ENCODE measurements at places on chromosomes 6 and 20.
A peak's percentile ranks its signal among the peaks of the same experiment; 100 is the strongest.

- no peak for DNase-seq
These were observed 20.9 kb downstream of the FARS2 start for GRCh38 chr6:5282191-5282623.

DNA sequence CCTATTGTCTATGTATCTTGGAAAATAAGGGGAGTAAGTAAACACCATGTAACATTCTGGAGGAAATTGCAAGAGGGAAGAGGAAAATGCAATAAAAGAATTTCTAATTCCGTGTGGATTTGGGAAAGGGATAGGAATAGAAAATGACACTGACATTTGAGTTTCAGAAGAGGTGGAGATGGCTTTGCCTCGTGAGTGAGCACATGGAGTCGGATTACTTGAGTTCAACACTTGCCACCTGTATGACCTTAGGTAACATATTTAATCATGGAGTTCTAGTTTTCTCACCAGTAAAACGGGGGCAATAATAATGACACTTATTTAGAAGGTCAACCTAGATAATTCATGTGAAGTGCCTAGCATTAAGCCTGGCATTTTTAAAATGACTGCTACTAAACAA lies 10.8 kb upstream of the PBOV1 start:
- DNase-seq: no peak

DNA sequence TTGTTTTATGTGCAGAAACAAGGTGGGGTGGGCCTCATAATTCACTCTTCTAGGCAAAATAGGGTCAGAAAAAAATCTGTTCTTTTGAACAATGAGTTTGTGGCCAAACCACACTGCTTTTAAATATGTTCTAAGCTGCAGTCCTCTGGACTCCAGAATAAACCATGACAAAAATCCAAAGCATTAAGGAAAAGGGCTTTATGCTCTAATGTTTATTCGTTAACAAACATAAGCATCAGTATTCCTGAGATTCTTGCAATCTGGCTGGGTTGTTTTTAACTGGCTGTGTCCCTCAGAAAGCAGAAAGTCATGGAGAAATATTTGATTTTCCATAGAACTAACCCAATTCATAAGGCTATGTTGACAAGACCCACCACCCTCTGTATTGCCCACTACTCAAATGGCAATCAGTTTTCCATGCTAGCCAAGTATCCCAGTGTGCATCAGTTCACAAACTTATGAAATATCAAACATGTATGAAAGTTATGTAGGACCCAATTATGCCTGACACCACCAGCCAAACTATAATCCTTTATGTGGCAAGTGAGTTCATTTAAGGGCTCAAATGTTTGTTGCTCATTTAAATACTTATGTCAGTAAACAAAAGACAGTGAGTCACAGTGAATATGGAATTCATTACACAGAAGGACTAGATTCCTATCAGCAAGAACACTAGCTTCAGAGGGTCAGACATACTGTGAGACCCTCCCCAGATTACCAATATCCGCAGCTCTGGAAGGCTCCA lies 45.1 kb downstream of the PKHD1 start:
- DNase-seq: no peak

DNA sequence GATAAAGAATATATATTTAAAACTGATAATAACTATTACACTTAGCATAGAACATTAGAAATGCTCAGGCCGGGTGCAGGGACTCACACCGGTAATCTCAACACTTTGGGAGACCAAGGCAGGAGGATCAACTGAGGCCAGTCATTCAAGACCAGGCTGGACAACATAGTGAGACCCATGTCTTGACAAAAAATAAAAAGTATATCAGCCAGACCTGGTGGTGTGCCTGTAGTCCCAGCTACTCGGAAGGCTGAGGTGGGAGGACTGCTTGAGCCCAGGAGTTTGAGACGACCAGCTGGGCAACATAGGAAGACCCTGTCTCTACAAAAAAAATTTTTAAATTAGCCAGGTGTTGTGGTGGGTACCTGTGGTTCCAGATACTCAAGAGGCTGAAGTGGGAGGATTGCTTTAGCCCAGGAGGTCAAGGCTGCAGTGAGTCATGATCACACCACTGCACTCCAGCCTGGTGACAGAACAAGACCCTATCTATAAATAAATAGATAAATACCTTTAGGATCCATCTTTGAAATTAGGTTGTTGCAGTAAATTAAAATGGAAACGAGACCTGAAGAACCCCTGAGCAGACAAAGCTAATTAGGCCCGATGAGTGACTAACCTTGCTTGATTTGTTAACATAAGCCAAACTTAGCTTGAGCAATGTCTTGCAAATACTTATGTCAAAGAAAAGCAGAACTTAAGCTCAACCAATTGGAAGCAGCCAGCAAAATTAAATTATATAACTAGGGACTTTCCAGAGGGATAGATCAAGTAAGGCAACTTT lies 75.8 kb upstream of the E2F3 start:
- DNase-seq: no peak

- no peak for DNase-seq
These were observed 46.4 kb downstream of the VGLL2 start for GRCh38 chr6:117311726-117312125.

GRCh38 chr20:32575805-32576204 lies 9.3 kb downstream of the NOL4L start:
- DNase-seq: no peak

DNA sequence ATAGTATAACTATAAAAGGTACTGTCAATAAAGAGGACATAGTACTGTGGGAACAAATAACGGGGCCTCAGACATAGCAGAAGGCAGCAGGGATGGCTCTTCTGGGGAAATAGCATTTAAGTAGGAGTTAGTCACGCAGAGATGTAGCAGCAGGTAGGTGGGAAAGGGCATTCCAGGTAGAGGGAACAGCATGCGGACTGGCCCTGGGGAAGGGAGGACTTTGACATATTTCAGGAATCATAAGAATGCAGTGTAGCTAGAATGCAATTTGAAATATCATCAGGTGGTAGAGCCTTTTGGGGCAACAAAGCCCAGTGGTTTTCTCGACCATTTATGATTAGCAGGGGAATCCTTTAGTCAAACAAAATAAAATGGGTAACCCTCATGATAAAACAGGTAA lies 191.1 kb downstream of the SLC24A3 start:
- no peak for DNase-seq

GRCh38 chr6:75306064-75306463 lies 21.5 kb upstream of the TMEM30A start:
- DNase-seq: no peak

DNA sequence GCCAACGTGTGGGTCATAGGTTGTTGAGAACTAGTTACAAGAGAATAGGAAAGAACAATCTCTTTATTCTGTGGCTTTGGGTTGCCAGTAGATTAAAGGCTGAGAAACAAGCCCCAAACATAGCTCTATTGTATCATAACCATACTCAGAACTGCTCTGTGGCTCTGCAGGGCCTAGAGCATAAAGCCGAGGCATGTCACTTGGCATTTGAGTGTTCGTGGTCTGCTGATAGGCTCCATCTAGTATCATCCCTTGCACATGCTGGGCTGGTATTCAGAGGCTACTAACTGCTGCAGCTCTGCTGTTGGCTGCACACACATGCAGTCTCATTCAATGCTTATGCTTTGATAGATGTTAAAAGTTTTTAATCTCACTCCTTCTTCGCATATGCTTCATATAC lies 157.9 kb downstream of the OGFRL1 start:
- DNase-seq: no peak

DNA sequence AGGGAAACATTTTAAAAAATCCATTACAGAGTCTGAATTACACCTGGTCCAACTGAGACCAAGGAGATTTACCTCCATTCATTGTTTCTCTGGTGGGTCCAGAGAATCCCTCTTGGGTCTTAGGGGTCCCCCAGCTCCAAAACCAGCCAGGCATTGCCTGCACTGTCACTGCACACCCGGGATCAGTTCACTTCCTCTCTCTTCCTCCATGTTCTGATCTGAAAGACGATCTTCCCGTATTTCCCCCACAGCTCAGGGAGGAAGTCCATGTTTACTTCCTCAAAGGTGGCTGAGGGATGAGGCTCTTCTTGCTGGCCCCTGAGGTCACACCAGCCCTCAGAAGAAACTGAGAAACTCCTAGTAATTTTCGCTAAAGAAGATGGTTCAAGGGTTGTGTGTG lies 159.7 kb downstream of the BMP7 start:
- DNase-seq: no peak

GRCh38 chr6:154258064-154258757 lies 98.4 kb downstream of the IPCEF1 start:
- DNase-seq: no peak

DNA sequence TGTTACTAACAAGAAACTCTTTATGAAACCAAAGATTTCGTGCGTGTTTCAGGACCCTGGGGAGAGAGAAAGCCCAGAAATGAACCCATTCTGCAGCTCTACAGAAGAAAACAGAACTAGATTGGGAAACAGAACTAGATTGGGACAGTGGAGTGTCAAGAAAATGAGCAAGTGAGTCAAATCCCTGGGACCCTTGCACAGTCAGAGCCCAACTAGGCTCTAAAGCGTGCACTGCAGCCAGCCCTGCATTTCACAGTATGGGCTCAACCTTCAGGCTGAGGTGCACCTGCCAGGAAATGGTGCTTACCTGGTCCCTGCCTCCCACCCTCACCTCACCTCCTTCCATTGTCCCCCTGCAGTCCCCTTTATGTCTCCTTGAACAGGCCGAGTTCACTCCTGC lies 39.7 kb downstream of the BFSP1 start:
- no peak for DNase-seq

- DNase-seq: no peak
These were observed 10.6 kb downstream of the TOX2 start for GRCh38 chr20:43925215-43925614.

- peak; percentile 88 for DNase-seq
These were observed 611.3 kb downstream of the HDGFL1 start for GRCh38 chr6:23180504-23181293.

DNA sequence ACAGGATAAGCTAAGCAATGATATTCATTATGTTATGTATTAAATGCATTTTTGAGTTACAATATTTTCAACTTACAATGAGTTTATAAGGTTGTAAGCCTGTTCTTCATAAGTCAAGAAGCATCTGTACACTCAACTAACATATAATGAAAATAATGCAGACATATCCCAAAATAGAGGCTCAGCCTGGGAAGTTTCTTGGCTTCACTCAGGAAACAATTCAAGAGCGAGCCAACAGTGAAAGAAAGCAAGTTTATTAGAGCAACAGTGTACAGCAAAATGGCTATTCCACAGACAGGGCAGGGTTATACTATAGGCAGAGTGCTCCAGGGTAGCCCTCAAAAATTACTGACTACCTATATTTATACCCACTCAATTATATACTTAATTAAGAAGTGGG lies 1581.8 kb downstream of the HACE1 start:
- DNase-seq: no peak

DNA sequence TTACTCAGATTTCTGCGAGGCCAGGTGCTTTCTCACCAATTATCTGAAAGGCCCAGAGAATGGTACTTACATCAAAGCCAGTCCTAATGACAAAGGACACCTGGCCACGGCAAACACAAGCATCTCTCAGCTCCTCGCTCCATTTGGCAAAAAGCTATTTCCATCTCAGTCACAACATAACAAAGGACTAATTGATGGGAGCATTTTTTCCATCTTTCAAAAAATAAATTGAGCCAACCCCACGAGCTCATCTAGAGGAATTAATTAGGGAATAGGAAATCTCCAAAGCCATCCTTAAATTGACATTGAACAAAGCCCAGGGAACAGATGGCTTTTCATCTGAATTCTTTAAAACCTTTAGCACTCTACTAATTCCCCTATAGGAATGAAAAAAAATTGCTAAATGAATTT lies 236.7 kb downstream of the HAO1 start:
- no peak for DNase-seq

GRCh38 chr6:71383476-71383875 lies 94.9 kb downstream of the OGFRL1 start:
- DNase-seq: no peak

GRCh38 chr6:12164508-12164770 lies 125.7 kb upstream of the EDN1 start:
- peak; percentile 18 for DNase-seq

DNA sequence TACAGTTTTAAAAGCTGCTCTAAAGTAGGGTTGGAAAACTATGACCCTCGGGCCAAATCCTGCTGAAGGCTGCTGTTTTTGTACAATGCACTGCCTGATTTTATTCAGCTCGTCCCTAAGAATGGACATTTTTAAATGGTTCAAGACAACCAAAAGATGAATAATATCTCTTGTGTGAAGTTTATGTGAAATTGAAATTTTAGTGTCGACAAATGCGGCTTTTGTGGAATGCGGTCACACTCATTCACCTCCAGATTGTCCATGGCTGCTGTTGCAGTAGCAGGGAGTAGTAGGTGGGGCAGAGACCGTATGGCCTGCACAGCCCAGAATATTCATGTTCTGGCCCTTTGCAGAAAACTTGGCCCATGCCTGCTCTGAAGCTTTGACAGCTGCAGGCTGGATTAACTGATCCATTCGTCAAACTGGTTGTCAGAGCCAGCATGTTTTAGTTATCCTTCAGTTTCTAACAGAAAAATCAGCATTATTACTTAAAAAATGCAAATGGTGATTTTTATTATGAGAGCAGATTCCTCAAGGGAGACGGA lies 91.6 kb downstream of the PSMG4 start:
- no peak for DNase-seq

- DNase-seq: no peak
These were observed 73.4 kb downstream of the ELOVL2 start for GRCh38 chr6:10970731-10971130.

DNA sequence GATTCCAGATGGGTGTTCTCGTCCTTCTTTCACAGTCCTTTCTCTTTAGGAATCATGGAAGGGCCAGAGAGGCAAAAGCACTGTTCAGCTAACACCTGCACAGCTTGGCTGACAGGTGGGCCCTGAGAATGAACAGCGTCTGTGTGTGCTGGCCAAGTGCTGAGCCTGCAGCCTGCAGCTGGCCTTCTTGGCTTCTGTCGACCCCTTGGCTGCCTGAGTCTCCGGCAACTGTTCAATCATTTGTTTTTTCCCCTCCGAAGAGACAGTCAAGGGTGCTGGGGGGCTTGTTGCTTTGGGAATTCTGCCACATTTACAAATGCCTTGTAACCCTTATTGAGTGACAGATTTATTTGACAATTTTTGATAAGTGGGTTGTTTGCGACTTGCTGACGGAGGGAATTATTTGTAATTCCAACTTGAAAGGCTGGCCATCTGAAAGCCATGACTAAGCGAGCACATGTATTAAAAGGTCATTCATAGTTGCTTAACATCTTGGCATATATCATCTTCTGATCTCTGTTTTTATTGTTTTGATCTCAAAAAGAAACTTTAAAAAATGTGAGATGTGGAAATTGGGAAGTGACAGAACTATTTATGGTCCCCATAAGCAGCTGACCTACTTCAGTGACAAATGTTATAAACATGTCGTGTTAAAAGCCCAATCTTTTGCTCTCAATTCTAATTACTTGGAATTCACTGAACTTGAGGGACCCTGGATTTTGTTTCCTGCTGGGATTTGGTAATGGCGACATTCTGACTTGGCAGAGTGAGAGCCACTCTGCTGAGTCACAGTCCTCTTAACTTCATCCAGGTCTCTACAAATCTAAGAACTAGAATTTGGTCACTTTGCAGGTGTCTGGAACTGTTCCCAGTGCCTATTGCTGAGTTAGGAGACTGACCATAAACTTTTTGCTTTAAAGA lies 41.9 kb upstream of the FERMT1 start:
- peak; percentile 17 for DNase-seq

- peak; percentile 11 for DNase-seq
These were observed 156.4 kb upstream of the AKIRIN2 start for GRCh38 chr6:87858440-87858839.

Data from AG10803 (cell line).